Esophagus squamous epithelium (tissue), 5 donors: ENCODE measurements at places on chromosomes 16 and 17. TPM values are rescaled to one million over a fixed set of nuclear protein-coding genes. Genes with fewer than 3 reads are reported as not detected.
A peak's percentile ranks its signal among the peaks of the same experiment; 100 is the strongest.

The PPP1R27 gene
- not detected for total RNA-seq

The P3H4 gene
- 2.4 TPM for total RNA-seq

The RPL38 gene
- 224 TPM for total RNA-seq

The NPIPB5 gene
- total RNA-seq = 60.9 TPM

The CLEC18A gene
- total RNA-seq = 1.3 TPM

The HS3ST3B1 gene
- 5.6 TPM for total RNA-seq

The TBC1D3C gene
- not detected for total RNA-seq

GRCh38 chr17:6651919-6652452 lies 424 bp downstream of the C17orf100 start:
- H3K27ac ChIP-seq = peak overlapping the region; percentile 91
- DNase-seq = no peak
- H3K4me3 ChIP-seq = peak overlapping the region; percentile 73
- H3K36me3 ChIP-seq = no peaks in the 10 kb centered on the region
- H3K4me1 ChIP-seq = peaks cover 89% of the 10 kb centered on the region
- peaks cover 23% of the 10 kb centered on the region for H3K27me3 ChIP-seq

- peaks cover 83% of the 10 kb centered on the region for H3K27me3 ChIP-seq
- no peak overlapping the region for H3K4me3 ChIP-seq
- peaks cover 30% of the 10 kb centered on the region for H3K4me1 ChIP-seq
- DNase-seq = no peak
- no peaks in the 10 kb centered on the region for H3K36me3 ChIP-seq
- H3K27ac ChIP-seq = no peak overlapping the region
Observed at GRCh38 chr17:37741341-37742115, 3.3 kb downstream of the HNF1B start.

DNA sequence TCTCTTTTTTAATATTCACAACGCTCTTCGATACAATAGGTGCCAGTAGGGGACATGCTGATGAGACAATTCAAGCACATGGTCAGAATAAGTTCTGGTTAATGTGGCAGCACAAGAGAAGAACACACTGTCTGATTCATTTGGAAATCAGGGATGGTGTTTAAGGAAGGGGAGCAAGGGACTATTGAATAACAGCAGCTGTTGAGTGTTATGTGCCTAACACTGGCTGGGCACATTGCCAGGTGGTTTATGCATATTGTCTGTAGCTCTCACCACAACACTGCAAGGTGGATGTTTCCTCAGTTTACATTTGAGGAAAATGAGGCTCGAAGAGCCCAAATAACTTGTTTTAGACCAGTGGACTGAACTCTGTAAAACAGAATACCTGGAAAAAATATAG lies 44.2 kb downstream of the LYRM9 start:
- no peak overlapping the region for H3K27ac ChIP-seq
- no peaks in the 10 kb centered on the region for H3K36me3 ChIP-seq
- no peaks in the 10 kb centered on the region for H3K27me3 ChIP-seq
- DNase-seq = no peak
- H3K4me3 ChIP-seq = no peak overlapping the region

GRCh38 chr17:68509141-68510057 lies 2.8 kb upstream of the PRKAR1A start:
- peaks cover 38% of the 10 kb centered on the region for H3K4me1 ChIP-seq
- no peak overlapping the region for H3K4me3 ChIP-seq
- H3K27me3 ChIP-seq = no peaks in the 10 kb centered on the region
- no peaks in the 10 kb centered on the region for H3K36me3 ChIP-seq
- DNase-seq = no peak

DNA sequence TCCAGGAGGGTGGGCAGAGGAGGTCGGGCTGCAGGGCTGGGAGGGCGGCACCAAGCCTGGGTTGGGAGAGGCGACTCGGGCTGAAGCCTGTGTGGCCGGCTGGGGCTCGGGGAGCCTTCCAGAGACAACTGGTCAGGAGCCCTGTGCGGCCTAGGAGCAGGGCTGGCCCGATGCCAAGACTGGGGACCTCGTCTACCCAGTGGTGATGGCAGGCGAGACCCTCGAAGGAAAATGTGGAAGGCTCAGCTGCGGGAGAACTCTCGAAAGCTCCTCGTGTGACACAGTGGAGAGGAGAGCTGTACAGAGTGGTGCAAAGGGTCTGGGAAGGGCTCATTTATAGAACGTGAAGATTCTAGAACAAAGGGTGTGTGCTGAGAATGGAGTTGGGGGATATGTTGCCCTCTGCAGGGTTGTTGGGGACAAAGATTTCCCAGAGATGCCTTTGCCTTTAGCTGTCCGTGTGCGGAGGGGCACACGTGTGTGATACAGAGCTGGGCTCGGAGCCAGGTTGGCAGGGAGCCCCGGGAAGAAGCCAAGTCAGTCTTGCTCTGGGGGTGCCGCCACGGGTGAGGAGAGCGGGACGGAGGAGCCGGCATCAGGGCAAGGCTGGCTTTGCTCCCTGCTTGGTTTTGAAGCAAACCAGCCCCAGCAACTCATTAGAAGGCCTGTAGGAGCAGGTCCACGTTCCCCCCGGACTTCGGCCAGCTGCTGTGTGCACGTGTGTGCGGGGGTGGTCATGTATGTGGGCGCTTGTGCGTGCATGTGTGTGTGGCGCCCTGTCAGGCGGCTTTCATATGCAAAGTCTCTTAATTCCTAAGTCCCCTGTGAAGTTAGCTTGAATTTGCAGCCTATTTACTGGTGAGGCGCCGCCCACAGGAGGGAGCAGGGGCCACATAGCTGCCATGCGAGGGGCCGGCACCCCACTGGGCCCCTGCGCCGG lies 132.4 kb upstream of the CHMP6 start:
- no peaks in the 10 kb centered on the region for H3K27me3 ChIP-seq
- peaks cover 24% of the 10 kb centered on the region for H3K36me3 ChIP-seq
- no peak overlapping the region for H3K27ac ChIP-seq
- DNase-seq = no peak

- no peak overlapping the region for H3K27ac ChIP-seq
- H3K4me3 ChIP-seq = no peak overlapping the region
- H3K4me1 ChIP-seq = no peaks in the 10 kb centered on the region
- H3K36me3 ChIP-seq = no peaks in the 10 kb centered on the region
- no peak for DNase-seq
Observed at GRCh38 chr16:61382435-61382834, 653.8 kb downstream of the CDH8 start.

DNA sequence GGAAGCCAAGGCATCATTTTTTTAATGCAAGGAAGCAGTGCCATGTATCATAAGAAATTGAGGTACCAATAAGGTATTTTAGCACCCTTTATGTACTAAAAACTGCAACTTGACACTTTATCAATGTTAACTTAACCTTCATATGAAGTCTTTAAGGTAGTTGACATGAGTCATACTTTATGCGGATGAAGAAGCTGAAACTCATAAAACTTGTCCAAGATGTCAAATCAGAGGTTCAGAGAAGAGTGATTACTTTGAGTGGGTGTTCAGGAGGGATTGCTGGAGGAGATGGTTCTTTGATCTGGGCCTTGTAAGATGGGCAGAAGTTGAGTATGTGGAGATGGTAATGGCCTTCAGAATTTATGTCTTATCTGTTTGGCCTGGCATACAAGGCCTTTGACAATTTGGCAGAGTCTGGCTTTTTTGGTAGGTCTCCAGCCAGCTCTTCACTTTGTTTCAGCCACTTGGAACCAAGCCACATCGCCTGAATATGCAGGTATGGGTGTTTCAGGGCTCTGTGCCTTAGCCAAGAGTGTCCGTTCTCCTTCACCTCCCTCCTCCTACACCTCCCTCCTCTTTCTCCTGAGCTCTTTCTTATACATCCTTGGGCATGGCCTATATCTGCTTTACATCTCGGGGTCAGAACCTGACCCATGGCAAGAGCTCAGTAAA lies 23.7 kb downstream of the YPEL2 start:
- no peaks in the 10 kb centered on the region for H3K27me3 ChIP-seq
- H3K36me3 ChIP-seq = no peaks in the 10 kb centered on the region
- H3K4me3 ChIP-seq = no peak overlapping the region

GRCh38 chr17:57874058-57874419 lies 24.2 kb upstream of the MRPS23 start:
- H3K4me1 ChIP-seq = peaks cover 62% of the 10 kb centered on the region
- no peak for DNase-seq
- H3K27me3 ChIP-seq = no peaks in the 10 kb centered on the region
- peaks cover 6% of the 10 kb centered on the region for H3K36me3 ChIP-seq

DNA sequence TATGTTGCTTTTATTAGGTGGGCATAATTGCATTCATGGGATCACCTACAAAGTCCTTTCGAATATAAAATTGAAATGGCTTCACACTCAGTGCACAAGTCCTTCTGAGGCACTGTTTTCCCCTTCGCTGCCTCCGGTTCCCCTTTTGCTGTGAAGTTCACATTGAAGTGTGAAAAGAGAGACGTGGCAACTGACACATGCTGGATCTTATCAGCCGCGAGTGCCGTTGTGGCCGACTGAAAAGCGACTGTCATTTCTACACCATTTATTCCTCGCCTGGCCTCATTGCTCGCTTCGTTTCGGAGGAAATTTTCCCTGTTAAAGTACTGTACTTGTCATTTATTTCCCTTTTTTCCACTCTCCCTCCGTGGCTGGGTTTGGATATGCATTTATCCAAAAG lies 423.5 kb downstream of the MAF start:
- no peaks in the 10 kb centered on the region for H3K27me3 ChIP-seq
- DNase-seq = no peak
- no peaks in the 10 kb centered on the region for H3K4me1 ChIP-seq
- H3K27ac ChIP-seq = no peak overlapping the region

GRCh38 chr17:19958023-19958422 lies 19.6 kb downstream of the AKAP10 start:
- DNase-seq = no peak
- H3K27me3 ChIP-seq = no peaks in the 10 kb centered on the region
- H3K4me3 ChIP-seq = no peak overlapping the region
- no peaks in the 10 kb centered on the region for H3K4me1 ChIP-seq
- no peak overlapping the region for H3K27ac ChIP-seq
- peaks cover 92% of the 10 kb centered on the region for H3K36me3 ChIP-seq

DNA sequence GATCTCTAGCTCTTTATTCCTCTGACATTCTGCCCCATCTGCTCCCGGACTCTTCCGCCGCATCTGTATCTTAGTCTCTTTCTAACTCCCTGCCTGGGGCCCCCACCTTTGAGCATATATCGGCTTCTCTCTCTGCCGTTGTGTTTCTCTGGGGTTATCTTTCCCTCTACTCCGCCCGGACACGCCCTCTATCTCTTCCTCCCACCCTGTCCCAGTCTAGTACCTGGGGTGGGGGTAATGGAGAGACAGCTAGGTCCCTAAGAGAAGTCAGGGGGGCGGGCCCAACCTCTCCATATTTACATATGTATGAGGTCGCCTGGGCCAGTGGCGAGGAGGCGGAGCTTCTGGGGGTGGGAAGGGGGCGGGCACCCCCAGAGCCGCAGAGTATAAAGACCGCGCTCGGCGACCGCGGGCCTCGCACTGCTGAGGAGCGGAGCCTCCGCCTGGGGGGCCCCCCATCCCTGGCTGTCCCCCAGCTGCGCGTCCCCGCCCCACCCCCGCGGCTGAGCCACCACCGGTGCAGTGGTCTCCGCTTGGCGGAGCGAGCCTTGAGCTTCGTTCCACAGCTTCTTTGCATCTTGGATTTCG lies at the start of gene ATP1B2:
Gene ATP1B2, plus strand, starts transcription at position 418 of the 588 bp plus-strand sequence. CDS start 593 bp downstream, outside the sequence.
- no peaks in the 10 kb centered on the region for H3K36me3 ChIP-seq
- peak within 1 kb of the TSS; percentile 58 for H3K4me3 ChIP-seq
- peaks cover 54% of the 10 kb centered on the region for H3K27me3 ChIP-seq
- H3K4me1 ChIP-seq = peaks cover 23% of the 10 kb centered on the region

DNA sequence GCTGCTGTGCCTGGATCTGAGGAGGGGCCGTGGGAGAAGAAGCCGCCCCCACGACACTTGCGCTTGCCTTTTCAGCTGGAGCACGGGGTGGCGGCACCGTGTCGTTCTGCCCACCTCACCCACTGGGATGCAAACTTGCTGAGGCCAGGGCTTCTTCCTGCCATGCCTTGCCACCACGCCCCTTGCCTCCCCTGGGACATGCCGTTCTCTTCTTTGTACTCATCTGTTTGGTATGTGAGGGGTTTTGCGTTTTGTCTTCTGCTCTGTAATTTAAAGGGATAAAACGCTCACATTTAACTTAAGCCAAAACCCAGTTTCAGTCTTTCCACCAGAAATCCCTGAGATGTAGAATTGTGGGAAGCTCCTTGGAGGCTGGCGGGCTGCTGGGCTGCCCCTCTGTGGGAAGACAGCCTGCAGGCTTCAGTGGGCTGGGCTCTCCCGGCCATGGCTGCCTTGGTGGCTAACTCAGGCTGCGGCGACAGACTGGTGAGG lies 180.2 kb downstream of the RPTOR start:
- DNase-seq = no peak
- H3K4me1 ChIP-seq = no peaks in the 10 kb centered on the region
- H3K27ac ChIP-seq = no peak overlapping the region
- no peak overlapping the region for H3K4me3 ChIP-seq
- no peaks in the 10 kb centered on the region for H3K36me3 ChIP-seq

- DNase-seq = no peak
- peak within 1 kb of the TSS; percentile 82 for H3K27ac ChIP-seq
- H3K36me3 ChIP-seq = no peaks in the 10 kb centered on the region
Observed at GRCh38 chr17:7380855-7381683, at the start of gene TNK1. Gene TNK1, plus strand, starts transcription at chr17:7381089. Its CDS starts 1,838 bp downstream, at chr17:7382927.

DNA sequence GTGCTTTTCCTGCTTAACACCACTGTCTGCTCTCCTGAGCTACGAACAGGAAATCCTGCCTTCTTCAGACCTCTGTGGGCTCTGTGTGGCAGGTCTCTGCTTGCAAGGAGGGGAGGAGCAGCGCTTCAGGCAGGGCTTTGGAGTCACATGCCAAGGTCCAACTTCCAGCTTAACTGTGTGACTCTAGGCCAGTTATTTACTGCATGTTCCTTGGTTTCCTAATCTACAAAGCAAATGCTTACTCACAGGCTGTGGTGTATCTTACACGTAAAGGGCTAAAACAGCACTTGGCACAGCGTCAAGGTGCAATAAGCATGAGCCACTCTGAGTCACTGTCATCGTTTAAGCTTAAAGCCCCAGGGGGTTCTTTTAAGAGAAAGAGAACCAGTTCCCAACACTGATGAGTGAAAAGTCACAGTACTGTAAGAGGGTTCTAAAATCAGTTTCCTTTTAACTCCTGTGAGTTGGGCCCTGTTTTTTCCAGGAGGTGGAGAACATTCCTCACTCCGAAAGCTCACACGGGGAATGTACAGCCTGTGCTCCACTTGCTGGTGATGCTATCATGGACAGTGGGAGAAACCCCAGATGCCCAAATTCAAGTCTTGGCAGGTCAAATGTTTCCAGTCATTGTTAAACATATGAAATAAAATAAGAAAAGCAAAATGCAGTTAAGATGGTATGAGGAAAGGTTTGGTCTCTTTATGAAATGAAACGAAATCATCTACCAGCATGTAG lies 54.1 kb upstream of the BCAR1 start:
- peak overlapping the region; percentile 77 for H3K27ac ChIP-seq
- H3K4me3 ChIP-seq = no peak overlapping the region
- H3K36me3 ChIP-seq = peaks cover 36% of the 10 kb centered on the region
- H3K4me1 ChIP-seq = peaks cover 17% of the 10 kb centered on the region
- DNase-seq = no peak
